ENCODE measurements at places on chromosomes 16 and 17. TPM values are rescaled to one million over a fixed set of nuclear protein-coding genes. Genes with fewer than 3 reads are reported as not detected.

DNA sequence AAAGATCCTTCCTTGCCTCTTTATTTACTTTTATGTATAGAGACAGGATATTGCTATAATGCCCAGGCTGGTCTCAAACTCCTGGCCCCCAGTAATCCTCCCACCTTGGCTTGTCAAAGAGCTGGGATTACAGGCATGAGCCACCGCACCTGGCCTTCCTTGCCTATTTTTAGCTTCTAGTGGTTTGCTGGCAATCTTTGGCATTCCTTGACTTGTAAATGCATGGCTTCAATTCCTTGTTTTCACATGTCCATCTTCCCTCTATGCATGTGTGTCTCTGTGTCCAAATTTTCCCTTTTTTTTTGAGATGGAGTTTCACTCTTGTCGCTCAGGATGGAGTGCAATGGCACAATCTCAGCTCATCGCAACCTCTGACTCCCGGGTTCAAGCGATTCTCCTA lies 22.5 kb downstream of the HEXIM2 start:
- DNase-seq: no peak

DNA sequence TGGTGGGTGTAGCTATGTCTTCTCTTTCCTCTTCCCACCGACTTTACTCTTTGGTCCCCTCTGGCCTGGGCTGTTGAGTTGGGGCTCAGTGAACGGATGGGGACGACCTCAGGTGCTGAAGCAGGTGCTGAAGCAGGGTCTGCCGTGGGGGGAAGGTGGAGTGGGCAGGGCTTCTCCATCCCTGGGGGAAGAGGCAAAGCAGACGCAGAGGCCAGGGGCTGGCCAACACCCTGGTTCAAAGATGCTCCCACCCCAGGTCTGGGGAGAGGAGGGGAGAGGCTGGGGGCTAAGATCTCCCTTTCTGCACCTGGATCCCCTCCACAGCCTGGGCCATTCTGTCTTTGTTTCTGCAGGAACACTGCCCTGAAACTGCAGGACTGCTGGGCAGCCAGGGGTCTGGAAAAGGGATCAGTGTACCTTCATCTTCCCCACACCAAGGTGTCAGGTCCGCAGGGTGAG lies 22.9 kb downstream of the ALOX12B start:
- no peak for DNase-seq

Gene KRTAP4-6
- not detected for total RNA-seq

GRCh38 chr17:73639932-73640331 lies 4.3 kb downstream of the SDK2 start:
- DNase-seq: no peak

GRCh38 chr17:74764751-74765286 lies 11.3 kb downstream of the NAT9 start:
- DNase-seq: no peak

GRCh38 chr16:84582958-84583516 lies 34.8 kb downstream of the COTL1 start:
- DNase-seq: no peak
